ENCODE measurements at places on chromosomes 16 and 17.

- no peaks in the 10 kb centered on the region for H3K27me3 ChIP-seq
- no peak overlapping the region for H3K4me3 ChIP-seq
- DNase-seq = no peak
- H3K4me1 ChIP-seq = peaks cover 6% of the 10 kb centered on the region
- no peak overlapping the region for H3K27ac ChIP-seq
Observed at GRCh38 chr17:17741349-17742023, 60.2 kb downstream of the RAI1 start.

DNA sequence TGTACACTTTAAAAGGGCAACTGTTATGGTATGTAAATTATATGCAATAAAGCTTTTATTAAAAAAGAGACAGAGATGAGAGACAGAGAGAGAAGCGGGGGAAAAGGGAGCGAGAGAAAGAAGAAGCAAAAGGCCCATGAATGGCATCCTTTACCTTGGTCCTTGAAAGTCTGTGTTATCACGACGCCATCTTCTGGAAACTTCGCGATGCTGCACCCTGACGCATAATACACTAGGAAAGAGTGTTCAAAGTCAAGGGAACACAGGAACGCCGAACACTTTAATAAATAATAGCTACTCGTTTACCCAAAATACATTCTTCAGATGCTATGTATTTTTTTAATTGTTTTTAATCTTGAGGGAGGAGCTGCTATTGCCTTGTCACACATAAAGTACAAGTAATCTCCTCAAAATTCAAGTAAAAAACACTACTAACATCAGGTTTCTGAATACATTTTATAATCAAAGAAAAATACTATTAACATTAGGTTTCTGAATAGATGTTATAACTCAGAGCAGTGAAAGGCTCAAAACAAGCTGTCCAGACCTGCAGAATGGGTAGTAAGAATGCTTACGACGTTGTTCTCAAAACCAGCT is 23.0 kb upstream of the SLC38A8 start:
- no peaks in the 10 kb centered on the region for H3K27me3 ChIP-seq
- H3K4me1 ChIP-seq = no peaks in the 10 kb centered on the region
- no peak overlapping the region for H3K27ac ChIP-seq
- peaks cover 95% of the 10 kb centered on the region for H3K36me3 ChIP-seq
- DNase-seq = peak; percentile 46

- H3K27ac ChIP-seq = no peak overlapping the region
- peaks cover 40% of the 10 kb centered on the region for H3K27me3 ChIP-seq
- H3K36me3 ChIP-seq = no peaks in the 10 kb centered on the region
- H3K4me1 ChIP-seq = peaks cover 11% of the 10 kb centered on the region
- no peak overlapping the region for H3K4me3 ChIP-seq
- DNase-seq = no peak
Observed at GRCh38 chr17:56675876-56676660, 82.6 kb downstream of the NOG start.

- H3K27ac ChIP-seq = peak overlapping the region; percentile 34
- peak overlapping the region; percentile 13 for H3K4me3 ChIP-seq
- peak; percentile 22 for DNase-seq
- no peaks in the 10 kb centered on the region for H3K36me3 ChIP-seq
- no peaks in the 10 kb centered on the region for H3K27me3 ChIP-seq
- peaks cover 11% of the 10 kb centered on the region for H3K4me1 ChIP-seq
Observed at GRCh38 chr17:17416400-17417360, 60.1 kb upstream of the MED9 start.

DNA sequence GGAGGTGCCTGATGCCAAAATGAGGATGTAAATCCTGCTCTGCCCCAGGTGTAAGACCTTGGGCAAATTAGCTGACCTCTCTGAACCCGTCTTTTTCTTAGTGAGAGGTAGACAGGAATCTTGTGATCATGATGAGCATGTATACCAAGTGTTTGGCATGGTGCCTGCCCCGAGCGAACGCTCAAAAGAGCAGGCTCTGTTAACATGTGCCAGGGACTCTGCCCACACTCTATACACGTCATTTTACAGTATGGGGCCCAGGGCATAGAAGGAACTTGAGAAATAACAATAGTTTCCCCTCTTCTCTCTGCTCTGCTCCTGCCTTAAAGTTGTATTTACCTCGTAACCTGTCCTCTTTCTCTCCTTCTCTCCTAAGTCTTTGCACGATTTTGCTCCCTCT is 9.3 kb upstream of the MAF start:
- no peak overlapping the region for H3K4me3 ChIP-seq
- no peak for DNase-seq
- no peak overlapping the region for H3K27ac ChIP-seq
- peaks cover 1% of the 10 kb centered on the region for H3K27me3 ChIP-seq
- no peaks in the 10 kb centered on the region for H3K36me3 ChIP-seq
- H3K4me1 ChIP-seq = no peaks in the 10 kb centered on the region

- peaks cover 21% of the 10 kb centered on the region for H3K4me1 ChIP-seq
- DNase-seq = peak; percentile 19
- H3K36me3 ChIP-seq = peaks cover 24% of the 10 kb centered on the region
- H3K4me3 ChIP-seq = peak overlapping the region; percentile 89
- H3K27me3 ChIP-seq = peaks cover 2% of the 10 kb centered on the region
Observed at GRCh38 chr17:5110816-5111215, 862 bp downstream of the ZNF232 start.

GRCh38 chr17:50430821-50431618 is 5.0 kb downstream of the ACSF2 start:
- no peak for DNase-seq
- H3K36me3 ChIP-seq = no peaks in the 10 kb centered on the region
- H3K27me3 ChIP-seq = no peaks in the 10 kb centered on the region
- no peak overlapping the region for H3K27ac ChIP-seq
- no peak overlapping the region for H3K4me3 ChIP-seq
- H3K4me1 ChIP-seq = peaks cover 15% of the 10 kb centered on the region

DNA sequence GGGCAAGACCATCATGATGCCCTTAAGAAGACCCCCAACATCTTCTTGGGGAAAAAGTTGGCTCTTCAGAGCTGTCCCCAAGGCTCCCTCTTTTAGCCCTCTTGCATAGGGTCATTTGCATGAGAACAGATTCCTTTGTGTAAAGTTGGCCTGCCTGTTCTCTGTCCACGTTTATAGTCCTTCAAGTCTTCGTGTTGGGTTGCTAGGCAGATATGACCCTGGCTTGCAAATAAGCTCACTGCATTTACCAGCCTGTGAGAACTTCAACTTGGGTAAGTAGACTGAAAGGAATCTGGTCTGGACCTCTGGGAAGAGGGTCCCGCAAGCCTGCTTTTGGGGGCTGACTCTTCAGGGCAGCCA is 2.9 kb downstream of the ARSG start:
- H3K4me1 ChIP-seq = peaks cover 75% of the 10 kb centered on the region
- H3K27me3 ChIP-seq = no peaks in the 10 kb centered on the region
- H3K36me3 ChIP-seq = no peaks in the 10 kb centered on the region
- DNase-seq = no peak

DNA sequence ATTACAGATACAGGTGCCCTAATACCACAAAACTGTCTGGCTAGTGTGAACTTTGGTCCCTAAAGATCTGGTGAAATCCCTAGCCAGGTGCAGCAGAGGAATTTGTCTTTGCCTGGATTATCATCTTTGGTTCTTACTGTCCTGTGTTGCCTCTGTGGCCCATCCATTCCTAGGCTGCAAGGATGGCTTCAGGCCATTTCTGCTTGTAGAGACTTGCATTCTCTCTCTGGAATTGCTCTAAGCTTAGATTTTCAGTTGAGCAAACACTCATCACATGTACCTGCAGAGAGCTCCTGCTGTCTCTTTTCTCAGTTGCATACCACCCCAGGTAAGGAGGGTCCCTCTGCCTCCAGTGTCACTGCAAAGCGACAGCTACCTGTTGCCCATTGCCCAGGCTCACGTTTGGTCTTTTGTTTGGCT is 114.9 kb downstream of the PRKCA start:
- peaks cover 5% of the 10 kb centered on the region for H3K4me1 ChIP-seq
- no peak overlapping the region for H3K4me3 ChIP-seq
- H3K27me3 ChIP-seq = no peaks in the 10 kb centered on the region
- no peak overlapping the region for H3K27ac ChIP-seq

DNA sequence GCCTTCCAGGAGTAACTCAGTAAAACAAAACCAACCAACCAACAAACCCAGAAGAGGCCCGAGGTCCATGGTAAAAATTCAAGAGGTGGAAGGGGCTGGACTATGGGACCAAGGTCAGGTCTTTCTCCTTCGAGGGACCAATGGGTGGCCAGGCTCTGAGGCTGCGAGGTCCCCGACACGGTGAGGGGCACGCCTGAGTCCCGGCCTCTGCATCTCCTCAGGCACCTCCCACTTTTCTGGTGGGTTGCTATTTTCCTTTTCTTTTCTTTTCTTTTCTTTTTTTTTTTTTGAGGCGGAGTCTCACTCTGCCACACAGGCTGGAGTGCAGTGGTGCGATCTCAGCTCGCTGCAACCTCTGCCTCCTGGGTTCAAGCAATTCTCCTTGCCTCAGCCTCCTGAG is 18.0 kb downstream of the CD7 start:
- no peaks in the 10 kb centered on the region for H3K27me3 ChIP-seq
- H3K4me3 ChIP-seq = no peak overlapping the region
- no peak for DNase-seq
- H3K27ac ChIP-seq = peak overlapping the region; percentile 99
- no peaks in the 10 kb centered on the region for H3K36me3 ChIP-seq

- no peak overlapping the region for H3K4me3 ChIP-seq
- DNase-seq = no peak
- no peaks in the 10 kb centered on the region for H3K36me3 ChIP-seq
- H3K4me1 ChIP-seq = no peaks in the 10 kb centered on the region
Observed at GRCh38 chr17:70618641-70619040, 449.3 kb downstream of the KCNJ2 start.

- H3K4me1 ChIP-seq = no peaks in the 10 kb centered on the region
- peak; percentile 48 for DNase-seq
- no peak overlapping the region for H3K27ac ChIP-seq
- no peak overlapping the region for H3K4me3 ChIP-seq
- no peaks in the 10 kb centered on the region for H3K27me3 ChIP-seq
Observed at GRCh38 chr17:82668631-82669099, 20.4 kb upstream of the WDR45B start.

GRCh38 chr16:82135844-82136243 is 34.2 kb downstream of the MPHOSPH6 start:
- no peaks in the 10 kb centered on the region for H3K36me3 ChIP-seq
- H3K27me3 ChIP-seq = no peaks in the 10 kb centered on the region
- H3K4me3 ChIP-seq = no peak overlapping the region
- no peak for DNase-seq
- peaks cover 9% of the 10 kb centered on the region for H3K4me1 ChIP-seq
- no peak overlapping the region for H3K27ac ChIP-seq

GRCh38 chr17:19387921-19388521 is 1.0 kb upstream of the MFAP4 start:
- H3K4me1 ChIP-seq = no peaks in the 10 kb centered on the region
- no peaks in the 10 kb centered on the region for H3K27me3 ChIP-seq
- DNase-seq = no peak
- H3K27ac ChIP-seq = no peak overlapping the region
- H3K4me3 ChIP-seq = no peak overlapping the region
- peaks cover 12% of the 10 kb centered on the region for H3K36me3 ChIP-seq

DNA sequence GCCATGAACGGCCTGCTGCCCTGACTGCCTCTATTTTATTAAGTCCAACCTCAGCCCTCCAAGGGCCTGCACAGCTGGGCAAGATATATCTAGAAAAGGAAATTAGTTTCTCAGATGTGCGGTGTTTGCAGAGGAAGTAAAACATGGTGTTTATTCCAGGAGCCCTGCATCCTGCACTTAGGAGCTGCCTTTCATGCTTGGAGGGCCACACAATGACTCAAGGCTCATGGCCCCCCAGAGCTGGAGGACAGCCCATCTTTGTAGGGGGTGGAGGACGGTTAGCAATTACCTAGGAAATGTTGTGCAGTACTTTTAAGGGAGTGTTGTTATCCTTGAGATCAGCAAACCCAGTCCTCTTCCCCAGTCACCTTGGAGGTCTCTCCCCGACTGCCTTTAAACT is 80.5 kb downstream of the COPRS start:
- H3K4me1 ChIP-seq = no peaks in the 10 kb centered on the region
- DNase-seq = no peak
- no peaks in the 10 kb centered on the region for H3K27me3 ChIP-seq
- H3K27ac ChIP-seq = no peak overlapping the region

DNA sequence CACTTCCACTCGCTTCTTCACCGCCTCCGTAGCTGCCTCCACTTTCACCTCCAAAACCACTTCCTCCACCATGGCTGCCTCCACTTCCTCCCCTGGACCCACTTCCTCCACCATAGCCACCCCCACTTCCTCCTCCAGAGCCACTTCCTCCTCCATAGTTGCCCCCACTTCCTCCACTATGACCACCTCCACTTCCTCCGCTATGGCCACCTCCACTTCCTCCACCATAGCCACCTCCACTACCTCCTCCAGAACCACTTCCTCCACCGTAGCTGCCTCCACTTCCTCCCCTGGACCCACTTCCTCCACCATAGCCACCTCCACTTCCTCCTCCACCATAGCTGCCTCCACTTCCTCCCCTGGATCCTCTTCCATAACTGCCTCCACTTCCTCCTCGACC is 4.5 kb downstream of the KRT9 start:
- no peaks in the 10 kb centered on the region for H3K4me1 ChIP-seq
- H3K27me3 ChIP-seq = peaks cover 4% of the 10 kb centered on the region
- H3K36me3 ChIP-seq = no peaks in the 10 kb centered on the region
- no peak overlapping the region for H3K4me3 ChIP-seq
- no peak for DNase-seq
- H3K27ac ChIP-seq = peak overlapping the region; percentile 36

- H3K4me3 ChIP-seq = no peak overlapping the region
- no peaks in the 10 kb centered on the region for H3K27me3 ChIP-seq
- peaks cover 70% of the 10 kb centered on the region for H3K36me3 ChIP-seq
- H3K27ac ChIP-seq = no peak overlapping the region
- DNase-seq = no peak
- H3K4me1 ChIP-seq = no peaks in the 10 kb centered on the region
Observed at GRCh38 chr17:47604598-47604927, 45.2 kb upstream of the KPNB1 start.

DNA sequence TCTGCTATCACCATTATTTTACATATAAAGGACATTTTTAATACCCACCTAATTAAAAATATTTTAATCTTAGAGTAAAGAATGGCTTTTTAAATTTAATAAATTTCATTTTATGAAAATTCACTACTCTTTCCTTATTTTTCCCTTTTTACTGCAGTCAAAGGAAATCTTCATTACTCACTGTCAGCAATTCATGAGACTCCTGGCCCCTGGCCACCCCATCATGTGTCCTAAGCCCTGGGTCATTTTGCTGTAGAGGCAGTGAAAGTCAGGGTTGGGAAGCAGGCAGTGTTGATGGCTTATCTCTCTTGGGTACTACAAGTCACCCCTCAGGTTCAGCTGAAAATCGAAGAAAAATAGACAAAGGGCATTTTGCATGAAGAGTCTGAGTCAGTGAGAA is 468.6 kb upstream of the CCL2 start:
- no peak overlapping the region for H3K27ac ChIP-seq
- no peaks in the 10 kb centered on the region for H3K36me3 ChIP-seq
- H3K4me1 ChIP-seq = no peaks in the 10 kb centered on the region
- DNase-seq = no peak
- peaks cover 3% of the 10 kb centered on the region for H3K27me3 ChIP-seq
- no peak overlapping the region for H3K4me3 ChIP-seq

GRCh38 chr16:35639233-35640205 is 2180.1 kb downstream of the TP53TG3F start:
- H3K4me3 ChIP-seq = no peak overlapping the region
- no peaks in the 10 kb centered on the region for H3K27me3 ChIP-seq

- no peak for DNase-seq
- H3K4me1 ChIP-seq = no peaks in the 10 kb centered on the region
- H3K4me3 ChIP-seq = no peak overlapping the region
- H3K27ac ChIP-seq = no peak overlapping the region
Observed at GRCh38 chr17:11917415-11917814, 79.9 kb downstream of the ZNF18 start.

GRCh38 chr17:4214157-4214556 is 49.6 kb downstream of the ANKFY1 start:
- H3K27me3 ChIP-seq = no peaks in the 10 kb centered on the region
- DNase-seq = no peak
- no peak overlapping the region for H3K4me3 ChIP-seq
- H3K36me3 ChIP-seq = peaks cover 20% of the 10 kb centered on the region
